ENCODE measurements at places on chromosomes 2 and 18.

- no peak for DNase-seq
These were observed 20.4 kb upstream of the XDH start for GRCh38 chr2:31434911-31435310.

- DNase-seq, result no peak
These were observed 521.6 kb downstream of the RNF144A start for GRCh38 chr2:7438855-7439254.

DNA sequence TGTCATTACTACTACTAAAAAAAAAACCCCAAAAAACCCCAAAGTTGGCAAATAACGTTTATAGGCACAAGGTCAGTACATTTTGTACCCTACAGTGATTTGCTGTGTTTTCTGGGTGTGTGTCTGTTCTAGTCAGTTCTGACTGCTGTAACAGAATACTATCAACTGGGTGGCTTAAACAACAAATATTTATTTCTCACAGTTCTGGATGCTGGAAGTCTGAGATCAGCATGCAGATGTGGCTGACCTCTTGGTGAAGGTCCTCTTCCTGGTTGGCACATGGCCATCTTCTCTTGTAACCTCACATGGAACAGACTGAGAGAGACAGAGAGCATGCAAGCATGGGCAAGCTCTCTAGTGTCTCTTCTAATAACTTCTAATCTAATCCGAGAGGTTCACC, 103.1 kb downstream of the CERS6 start:
- DNase-seq, result no peak

- DNase-seq, result no peak
These were observed 48.5 kb upstream of the MCFD2 start for GRCh38 chr2:46963941-46964673.

DNA sequence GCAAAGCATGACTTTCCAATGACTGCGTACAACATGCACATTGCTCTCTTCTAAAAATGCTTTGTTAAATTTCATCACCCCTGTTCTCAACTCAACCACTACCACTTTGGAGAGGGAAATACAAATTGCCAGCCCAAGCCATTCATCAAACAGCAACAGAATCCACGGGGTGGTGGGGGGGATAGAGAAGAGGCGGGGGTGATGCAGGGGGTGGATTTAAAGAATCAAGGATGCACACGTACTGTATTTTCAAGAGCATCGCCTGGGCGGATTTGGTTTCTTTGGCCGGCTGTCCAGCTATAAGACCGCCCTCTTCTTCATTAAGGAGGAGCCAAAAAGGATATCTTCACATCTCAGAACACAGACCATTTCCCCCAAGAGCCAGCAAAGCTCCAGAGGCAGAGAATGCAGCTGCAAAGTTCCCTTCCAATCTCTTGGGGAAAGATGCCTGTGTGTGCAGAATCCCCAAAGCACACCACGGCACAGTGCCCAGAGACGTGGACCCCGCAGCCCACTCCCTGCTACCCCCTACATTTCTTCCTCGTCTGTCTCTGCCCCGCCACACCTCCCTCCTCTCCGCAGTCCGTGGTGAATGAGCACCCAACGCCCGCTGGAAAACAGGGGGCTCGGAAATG, 977 bp downstream of the SLC8A1 start:
- DNase-seq, result peak; percentile 90
